Uterus (tissue), 4 donors: ENCODE measurements at places on chromosomes 6 and 20.

GRCh38 chr6:163708466-163708865, 293.9 kb downstream of the QKI start:
- DNase-seq = no peak

DNA sequence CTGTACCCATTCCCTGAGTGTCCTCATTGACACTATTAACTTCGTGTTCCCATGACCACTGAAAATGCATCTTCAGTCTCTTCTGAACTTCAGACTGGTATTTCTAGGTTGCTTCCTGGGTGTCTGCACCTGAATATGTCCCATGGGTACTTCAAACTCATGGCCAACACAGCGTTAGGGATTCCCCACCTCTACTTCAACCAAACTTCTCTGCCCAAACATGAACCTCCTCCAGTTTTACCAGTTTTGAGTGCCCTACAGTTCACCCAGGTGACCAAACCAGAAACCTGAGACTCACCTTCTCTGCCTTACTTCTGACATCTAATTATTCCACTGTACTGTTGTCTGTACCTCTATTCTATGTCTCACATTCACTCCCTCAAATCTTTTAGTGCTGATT, 99.5 kb upstream of the SUPT3H start:
- DNase-seq = no peak

DNA sequence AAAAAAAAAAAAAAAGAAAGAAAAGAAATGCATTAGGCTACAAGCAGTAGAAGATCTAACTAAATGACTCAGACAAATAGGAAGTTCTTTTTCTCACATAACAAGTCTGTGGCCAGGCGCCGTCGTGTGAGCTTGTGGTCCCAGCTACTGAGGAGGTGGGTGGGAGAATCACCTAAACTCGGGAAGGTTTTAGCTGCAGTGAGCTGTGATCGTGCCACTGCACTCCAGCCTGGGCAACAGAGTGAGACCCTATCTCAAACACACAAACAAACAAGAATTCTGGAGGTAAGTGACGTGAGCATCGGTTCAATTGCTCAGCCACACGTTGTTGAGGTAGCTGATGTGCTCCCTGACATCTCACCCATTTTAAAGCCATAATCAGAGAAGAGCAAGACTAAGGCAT, 37.9 kb upstream of the SLC23A2 start:
- DNase-seq = no peak

DNA sequence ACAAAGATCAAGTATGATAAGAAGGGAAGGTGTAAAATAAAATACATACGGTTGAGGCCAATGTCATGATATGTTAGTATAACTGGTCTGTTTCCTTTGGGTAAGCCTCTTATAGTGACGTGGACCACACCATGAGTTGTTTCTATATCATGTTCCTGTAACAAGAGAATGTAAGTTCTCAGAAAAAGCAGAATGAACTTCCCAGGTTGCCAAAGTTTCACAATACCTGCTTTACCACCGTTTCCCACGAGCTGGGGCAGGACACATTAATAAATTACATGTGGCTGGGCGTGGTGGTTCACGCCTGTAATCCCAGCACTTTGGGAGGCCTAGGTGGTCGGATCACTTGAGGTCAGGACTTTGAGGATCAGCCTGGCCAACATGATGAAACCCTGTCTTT, 42.6 kb upstream of the SLA2 start:
- no peak for DNase-seq

DNA sequence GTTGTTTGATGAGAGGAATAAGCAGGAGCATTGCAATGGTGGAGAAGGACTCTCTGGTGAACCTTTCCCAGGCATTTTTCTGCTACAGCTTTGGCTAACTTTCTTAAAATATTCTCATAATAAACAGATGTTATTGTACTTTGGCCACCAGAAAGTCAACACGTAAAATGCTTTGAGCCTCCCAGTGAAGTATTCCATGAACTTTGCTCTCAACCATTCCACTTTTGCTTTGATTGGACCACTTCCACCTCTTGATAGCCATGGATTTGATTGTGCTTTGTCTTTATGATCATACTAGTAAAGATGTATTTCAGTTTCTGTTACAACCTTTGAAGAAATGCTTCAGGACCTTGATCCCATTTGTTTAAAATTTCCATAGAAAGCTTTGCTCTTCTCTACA, 241.1 kb downstream of the TENT5A start:
- no peak for DNase-seq
